Motor neuron (in vitro differentiated cells): ENCODE measurements at places on chromosomes 16 and 17.

DNA sequence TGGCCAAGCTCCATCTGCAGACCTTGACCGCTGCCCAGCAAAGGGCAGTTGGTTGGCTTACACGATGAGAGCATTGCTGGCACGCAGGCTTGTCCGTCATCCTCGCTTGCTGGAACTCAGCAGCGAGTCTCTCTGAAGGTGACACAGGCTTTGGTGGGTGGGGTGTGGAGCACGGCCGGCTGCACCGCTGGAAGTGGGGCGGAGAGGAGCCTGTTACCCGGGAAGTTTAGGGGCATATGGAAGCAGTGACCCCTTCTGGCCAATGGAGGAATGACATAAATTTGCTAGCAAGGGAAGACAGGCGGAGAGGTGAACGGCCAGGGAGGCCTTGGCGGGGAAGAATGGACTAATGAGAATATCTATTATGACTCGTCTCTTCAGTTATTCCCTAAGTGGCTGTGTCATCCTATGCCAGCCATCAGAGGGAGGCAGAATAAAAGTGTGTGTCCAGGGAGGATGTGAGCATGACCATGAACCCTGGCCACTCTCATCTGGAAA, 65.9 kb upstream of the SDK2 start:
- ATAC-seq, result peak; percentile 28

DNA sequence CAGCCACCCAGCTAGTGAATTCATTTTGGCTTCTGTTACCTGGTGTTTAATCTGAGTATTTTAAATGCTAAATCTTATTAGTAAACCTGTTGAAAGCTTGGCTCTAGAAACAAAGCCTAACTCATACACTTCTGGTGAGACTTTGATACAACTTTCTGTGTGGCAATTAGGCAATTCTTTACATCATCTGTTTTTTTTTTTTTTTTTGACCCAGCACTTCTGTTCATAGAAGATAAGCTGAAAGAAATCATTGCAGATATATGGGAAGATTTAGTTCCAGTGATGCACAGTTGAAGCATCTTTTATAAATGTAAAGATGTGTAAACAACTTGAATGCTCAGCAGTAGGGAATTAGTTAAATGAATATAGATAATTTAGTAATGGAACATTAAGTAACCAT, 21.7 kb upstream of the ABCC11 start:
- ATAC-seq, result no peak

GRCh38 chr17:34307110-34307509, 12.1 kb upstream of the CCL8 start:
- ATAC-seq, result peak; percentile 14

DNA sequence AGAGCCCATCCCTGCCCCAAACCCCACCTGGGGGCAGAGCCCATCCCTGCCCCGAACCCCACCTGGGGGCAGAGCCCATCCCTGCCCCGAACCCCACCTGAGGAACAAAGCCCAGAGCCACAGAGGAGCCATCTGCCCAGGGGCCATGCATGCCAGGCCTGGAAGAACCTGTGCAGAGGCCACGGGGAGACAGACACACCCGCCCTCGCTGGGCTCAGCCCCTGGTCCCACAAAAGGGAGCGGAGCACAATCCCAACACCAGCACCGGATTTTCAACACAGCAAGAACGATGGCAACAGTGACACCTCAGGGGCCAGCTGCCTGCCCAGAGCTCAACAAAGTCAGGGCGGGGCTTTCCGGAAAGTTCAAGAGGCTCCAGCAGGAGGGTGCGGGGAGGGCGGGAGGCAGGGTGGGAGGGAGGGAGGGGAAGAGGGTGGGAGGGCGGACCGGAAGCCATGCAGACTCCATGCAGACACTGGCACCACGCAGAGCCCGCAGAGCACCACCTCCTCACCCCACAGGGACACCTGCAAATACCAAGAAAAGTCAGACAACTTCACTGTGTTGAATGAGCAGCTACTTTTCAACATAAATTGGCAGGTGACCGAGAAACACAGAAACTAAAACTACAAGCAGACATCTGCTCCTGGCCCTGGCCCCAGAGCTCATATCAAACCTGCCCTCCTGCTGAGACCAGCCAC, 27.9 kb upstream of the C16orf95 start:
- peak; percentile 58 for ATAC-seq

DNA sequence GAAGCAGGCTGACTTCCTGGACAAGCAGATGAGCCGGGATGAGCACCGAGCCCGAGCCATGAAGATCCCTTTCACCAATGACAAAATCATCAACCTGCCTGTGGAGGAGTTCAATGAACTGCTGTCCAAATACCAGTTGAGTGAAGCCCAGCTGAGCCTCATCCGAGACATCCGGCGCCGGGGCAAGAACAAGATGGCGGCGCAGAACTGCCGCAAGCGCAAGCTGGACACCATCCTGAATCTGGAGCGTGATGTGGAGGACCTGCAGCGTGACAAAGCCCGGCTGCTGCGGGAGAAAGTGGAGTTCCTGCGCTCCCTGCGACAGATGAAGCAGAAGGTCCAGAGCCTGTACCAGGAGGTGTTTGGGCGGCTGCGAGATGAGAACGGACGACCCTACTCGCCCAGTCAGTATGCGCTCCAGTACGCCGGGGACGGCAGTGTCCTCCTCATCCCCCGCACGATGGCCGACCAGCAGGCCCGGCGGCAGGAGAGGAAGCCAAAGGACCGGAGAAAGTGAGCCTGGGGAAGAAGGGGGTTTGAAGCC, 11.0 kb downstream of the NFE2L1 start:
- ATAC-seq, result no peak

- no peak for ATAC-seq
Measured at GRCh38 chr17:2981325-2981724, 82.1 kb downstream of the OR1D5 start.
